ENCODE measurements at places on chromosomes 16 and 17.

GRCh38 chr17:48644910-48645557, 18.9 kb upstream of the HOXB9 start:
- DNase-seq, result no peak

DNA sequence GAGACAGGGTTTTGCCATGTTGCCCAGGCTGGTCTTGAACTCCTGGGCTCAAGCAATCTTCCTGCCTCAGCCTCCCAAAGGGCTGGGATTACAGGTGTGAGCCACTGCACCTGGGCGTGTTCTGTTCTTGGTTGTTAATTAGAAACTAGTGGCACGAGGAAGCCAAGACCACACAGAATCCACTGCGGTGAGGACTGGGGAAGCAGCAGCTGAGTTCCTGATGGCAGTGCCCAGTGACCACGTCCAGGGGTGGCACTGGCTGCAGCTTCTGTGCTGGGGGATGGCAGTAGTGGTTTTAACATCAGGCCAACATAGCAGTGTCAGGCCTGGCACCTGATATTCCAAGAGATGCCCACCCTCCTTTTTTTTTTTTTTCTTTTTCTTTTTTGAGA, 39.7 kb upstream of the NDRG4 start:
- DNase-seq, result no peak

DNA sequence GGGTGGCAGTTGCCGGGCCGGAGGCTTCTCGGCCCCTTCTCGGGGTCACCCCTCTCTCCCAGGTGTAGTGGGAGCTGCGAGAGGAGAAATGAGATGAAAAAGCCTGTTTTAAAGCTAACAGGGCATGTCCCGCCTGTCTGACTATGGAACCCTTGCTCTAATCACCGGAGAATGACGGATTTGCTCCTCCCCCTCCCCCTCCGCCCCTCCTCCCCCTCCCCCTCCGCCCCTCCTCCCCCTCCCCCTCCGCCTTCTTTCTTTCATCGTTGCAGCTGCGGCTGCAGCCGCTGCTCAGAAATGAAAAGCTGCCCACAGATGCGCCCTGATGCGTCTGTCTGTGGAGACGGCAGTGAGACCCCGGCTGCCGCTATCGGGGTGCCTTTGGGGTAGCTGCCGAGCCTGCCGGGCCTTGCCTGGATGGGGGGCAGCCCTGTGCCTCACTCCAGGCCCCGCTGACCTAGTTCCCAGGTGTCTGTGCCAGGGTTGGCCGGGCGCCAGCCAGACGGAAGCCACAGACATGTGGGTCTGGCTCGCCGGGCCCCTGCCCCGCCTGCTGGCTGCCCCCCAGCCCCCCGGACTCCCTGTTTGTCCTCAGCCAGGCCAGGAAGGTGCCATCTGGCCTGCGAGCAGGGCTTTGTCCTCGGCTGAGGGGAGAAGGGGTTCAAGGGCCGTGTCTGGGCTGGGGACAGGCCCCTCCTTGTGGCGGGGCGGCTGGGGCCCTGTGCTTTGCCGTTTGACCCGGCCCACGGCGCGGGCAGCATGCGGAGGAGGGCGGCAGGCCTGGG, 37.7 kb downstream of the GINS2 start:
- peak; percentile 16 for DNase-seq

GRCh38 chr16:25291580-25291979, 33.9 kb upstream of the ZKSCAN2 start:
- no peak for DNase-seq

DNA sequence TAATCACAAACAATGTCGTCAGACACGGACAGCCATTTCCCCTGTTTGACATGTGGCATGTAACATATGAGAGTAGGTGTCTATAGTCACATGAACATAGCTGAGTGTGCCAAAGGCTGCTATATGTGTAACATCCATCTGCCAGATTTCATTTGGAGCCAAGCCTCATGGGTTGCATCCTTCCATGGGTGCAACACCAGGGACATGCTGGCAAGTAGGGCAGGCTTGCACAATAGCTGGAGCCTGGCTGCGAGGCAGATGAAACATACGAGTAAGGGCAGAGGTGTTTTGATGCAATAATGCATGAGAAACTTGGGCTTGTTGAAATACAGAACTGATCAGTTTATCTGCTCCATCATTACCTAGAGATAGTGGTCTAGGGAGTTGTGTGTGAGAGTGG, 9.0 kb upstream of the ZNF689 start:
- DNase-seq, result peak; percentile 55

DNA sequence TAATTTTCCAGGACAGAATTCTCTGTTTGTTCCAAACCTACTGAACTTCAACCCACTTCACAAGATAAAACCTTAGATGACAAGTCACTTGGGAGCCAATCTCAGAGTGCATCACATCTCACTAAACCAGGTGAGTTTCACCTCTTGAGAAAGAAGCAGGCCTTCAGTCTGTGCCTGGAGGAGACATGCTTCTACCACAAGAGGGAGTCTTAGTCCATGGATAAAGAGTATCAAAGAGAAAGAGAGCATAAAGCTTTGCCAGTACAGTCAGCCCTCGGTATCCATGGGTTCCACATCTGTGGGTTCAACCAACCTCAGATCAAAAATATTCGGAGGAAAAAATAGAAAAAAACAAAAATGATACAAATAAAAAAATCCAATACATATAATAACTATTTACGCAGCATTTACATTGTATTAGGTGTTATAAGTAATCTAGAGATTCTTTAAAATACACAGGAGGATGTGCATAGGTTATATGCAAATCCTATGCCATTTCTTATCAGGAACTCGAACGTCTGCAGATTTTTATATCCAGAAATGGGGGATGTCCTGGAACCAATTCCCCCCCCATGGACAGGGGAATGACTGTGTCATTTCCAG, 37.7 kb downstream of the DUSP14 start:
- DNase-seq, result peak; percentile 66

- no peak for DNase-seq
Measured at GRCh38 chr17:49755663-49756283, 8.2 kb downstream of the FAM117A start.

- DNase-seq, result no peak
Measured at GRCh38 chr16:85091522-85091910, 20.8 kb downstream of the CIBAR2 start.

GRCh38 chr17:73870068-73870467, 225.8 kb upstream of the SDK2 start:
- no peak for DNase-seq

DNA sequence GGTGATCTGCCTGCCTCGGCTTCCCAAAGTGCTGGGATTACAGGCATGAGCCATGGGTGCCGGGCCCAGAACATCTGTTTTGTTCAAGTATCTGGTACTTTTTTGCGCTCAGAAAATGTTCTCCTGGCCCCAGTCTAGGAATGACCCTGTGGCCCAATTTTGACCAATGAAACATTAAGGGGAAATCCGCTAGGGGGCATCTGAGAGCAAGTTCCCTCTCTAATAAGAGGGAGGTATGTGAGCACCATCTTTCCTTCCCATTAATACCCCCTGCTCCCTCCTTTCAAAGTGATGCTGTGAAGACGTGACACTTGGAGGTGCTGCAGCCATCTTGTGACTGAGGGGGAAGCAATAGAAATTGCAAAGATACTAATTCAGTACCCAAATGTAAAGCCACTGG, 16.5 kb upstream of the CLEC3A start:
- DNase-seq, result no peak

DNA sequence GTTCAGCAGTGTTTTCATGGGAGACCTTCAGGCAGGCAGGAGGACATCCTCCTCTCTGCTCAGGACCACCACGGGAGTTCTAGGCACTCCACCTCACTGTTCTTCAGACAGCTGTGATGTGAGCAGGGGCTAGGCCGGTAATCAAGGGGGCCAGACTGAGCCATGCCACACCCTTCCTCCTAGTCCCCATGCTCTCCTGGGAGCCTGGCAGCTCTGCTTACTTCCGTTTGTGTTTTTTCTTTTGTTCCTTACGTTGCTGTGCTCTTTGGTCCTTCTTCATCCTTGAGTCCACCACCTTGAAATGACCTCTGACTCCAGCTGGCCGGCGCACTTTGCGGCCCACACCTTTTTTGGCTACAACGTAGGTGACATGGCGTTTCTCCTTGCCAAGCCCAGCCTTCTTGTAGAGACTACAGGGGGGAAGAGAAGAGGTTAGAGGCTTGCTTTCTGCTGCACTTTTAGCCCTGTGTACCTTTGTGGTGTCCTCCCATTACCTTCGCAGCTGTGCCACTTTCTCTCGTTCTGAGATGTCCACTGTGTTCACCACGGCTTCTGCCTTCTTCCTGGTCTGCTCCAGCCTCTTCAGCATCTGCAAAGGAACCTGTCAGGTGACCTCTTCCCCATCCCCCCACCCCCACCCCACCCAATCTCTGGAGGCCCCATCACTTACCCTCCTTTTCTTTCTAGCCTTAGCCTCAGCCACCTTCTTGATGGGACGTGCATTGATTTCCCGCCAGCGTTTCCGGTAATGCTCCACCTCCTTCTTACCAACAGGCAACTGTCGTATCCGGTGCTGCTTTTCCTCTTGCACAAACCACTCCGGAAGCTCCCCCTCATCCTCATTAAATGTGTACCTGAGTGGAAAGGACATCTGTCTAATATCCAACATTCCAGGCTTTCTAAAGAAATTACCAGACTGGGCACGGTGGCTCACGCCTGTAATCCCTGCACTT, 7.4 kb upstream of the PSMC5 start:
- no peak for DNase-seq

DNA sequence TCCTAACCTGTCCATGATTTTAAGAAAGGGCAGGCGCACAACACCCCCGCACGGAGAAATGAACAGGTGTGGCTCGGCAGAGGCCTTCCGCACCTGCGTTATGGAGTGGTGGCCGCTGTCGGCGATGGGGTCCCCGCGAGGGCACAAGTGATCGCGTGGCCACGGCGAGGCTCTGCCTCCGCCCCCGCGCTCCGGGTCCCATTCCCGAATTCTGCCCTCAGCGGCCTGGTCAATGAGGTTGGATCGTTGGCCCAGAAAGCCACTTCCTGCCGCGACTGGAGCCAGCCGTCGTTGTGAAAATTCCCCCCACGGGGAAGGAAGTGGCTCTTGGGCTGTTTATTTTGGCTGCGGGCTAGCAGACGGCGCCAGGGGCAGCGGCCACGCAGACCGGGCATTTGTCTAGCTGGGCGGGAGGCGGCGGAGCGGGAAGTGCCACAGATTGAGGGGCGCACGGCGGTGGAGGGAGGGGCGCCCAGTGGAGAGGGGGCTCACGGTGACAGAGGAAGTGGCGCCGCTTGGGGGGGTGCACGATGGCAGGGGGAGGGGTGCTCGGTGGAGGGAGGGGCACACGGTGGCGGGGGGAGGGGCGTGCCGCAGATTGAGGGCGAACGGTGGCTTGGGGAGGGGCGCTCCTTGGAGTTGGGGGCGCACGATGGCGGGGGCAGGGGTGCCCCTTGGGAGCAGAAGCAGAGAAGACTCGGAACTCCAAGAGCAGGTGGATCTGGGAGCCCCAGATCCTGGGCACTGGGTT, 25.0 kb downstream of the MRC2 start:
- DNase-seq, result peak; percentile 85

DNA sequence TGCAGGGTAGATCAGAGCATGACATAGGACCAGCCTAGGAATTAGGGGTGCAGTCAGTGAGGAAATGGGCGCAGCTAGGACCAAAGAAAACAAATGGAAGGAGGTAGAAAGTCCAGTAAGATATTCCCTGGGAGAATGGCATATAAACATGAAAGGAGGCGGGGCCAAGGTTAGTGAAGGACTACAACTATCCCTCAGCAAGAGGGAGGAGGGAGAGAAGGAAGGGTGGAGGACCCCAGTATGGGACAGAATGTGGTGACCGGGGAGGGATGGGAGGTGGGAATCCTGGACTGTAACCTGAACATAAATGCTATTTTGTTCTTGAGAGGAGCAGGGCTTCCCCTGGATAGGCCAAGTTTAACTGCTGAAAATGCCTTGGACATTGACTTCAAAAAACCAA, 22.8 kb downstream of the ITGB3 start:
- no peak for DNase-seq

DNA sequence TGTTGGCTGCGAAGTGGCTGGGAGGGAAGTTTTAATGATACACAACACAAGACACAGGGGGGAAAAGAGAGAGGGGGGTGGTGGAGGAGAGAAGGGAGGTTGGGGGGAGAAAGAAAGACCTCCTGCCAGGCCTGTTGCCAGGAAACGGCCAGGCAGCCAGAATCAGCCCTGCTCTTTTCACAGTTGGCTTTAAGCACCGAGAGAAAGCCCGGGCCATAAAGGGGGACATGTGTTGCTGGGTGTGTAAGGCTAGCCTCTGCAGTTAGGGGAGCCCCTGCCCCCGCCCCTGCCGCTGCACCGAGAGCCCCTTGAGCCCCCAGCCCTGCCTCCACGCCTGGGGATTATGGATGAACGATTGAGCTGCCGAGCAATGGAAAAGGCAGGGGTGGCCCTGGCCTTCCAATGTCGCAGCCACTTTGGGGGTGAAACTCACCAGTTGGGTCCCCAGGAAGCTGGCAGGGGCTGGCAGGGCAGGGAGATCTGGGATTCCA, 13.9 kb upstream of the WNT3 start:
- DNase-seq, result no peak

DNA sequence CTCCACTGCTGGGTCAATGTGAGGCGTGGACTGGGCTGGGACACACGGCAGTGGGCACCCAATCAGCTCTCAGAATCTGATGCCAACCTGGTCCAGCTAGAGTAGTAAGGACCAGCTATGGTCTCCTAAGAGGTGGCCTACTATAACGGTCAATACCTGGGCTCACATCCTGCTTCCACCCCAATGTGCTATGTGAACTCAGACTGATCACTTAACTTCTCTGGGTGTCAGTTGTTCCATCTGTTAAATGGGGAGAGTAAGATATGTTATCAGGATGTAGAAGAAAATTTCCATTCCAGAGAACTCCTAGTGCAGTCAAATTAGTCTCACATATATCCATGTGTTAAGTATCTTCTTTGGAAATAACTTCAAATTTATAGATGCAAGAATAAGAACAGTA, 14.2 kb downstream of the FAM117A start:
- DNase-seq, result no peak

DNA sequence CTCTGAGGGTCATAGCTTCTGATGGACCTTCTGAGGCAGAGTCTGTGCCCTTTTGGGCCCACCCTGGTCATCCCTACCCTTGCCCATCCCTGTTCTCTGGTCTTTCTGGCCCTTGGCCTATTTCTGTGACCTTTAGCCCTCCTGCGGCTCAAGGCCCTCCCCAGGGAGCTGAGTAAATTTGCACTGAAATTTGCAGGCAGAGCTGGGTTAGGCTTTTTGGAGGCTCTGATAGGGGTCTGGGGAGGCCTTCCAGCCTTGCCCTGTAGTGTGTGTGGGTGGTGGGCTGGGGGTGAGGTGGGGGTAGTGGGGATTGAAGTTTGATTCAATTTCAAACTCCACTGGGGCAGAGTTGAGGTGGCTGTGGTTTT, 17.8 kb downstream of the RARA start:
- no peak for DNase-seq

- DNase-seq, result no peak
Measured at GRCh38 chr17:57447357-57447989, 191.2 kb downstream of the MSI2 start.

- DNase-seq, result peak; percentile 65
Measured at GRCh38 chr17:33779234-33779591, 475.9 kb upstream of the CCL2 start.

DNA sequence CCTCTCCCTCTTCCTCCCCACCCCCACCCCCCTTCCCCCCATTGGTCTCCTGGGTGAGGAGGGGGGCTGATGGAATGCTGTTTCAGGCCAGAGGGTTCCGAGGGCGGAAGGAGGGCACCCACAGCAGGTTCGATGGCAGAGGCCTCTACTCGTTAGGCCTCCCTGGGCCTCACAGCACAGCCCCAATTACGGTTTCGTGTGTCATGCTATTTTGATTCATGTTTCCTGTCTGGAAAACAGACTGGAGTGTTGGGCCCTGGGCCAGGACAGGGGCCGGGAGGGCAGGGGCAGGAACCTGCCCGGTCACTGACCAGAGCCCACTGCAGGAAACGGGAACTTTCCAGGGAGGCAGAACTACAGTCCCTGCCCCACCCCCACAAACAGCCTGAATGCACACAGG, 138.2 kb downstream of the C16orf95 start:
- DNase-seq, result peak; percentile 41

GRCh38 chr17:60330731-60331130, 61.2 kb downstream of the USP32 start:
- peak; percentile 7 for DNase-seq

Data from AG10803 (cell line).